Left ventricle myocardium superior (tissue), 1 donor: ENCODE measurements at places on chromosomes 4 and X.

DNA sequence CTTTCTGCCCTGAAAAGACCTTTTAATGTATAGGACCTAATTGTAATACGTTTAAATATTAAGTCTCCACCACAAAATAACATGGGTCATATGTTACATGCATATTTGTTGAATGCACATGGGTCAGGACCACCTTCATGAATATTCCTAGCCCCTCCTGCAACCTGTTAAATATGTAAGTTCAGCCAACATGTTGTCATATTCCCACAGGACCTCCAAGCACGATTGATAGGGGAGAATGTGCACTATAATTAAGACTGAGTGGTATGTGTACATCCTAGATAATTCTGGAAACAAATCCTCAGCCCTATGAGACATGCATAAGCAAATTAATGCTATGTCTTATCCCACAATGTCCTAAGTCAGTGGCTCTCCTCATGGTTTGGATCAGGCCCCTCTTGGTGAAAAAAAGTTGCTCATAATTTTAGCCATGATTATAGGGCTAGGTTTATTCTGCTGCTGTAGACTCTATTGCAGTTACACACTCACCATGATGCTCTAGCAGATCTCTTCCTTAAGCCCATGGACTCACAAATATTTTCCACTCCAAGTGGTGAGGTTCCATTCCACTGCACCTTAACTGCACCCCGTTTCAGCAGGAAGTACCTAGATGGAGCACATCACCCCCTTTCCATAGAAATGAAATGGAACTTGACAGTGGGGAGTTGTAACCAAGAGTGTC is 10.2 kb downstream of the TIGD2 start:
- DNase-seq = no peak

- no peak for DNase-seq
These were observed 333.7 kb upstream of the KLF3 start for GRCh38 chr4:38330321-38330720.

DNA sequence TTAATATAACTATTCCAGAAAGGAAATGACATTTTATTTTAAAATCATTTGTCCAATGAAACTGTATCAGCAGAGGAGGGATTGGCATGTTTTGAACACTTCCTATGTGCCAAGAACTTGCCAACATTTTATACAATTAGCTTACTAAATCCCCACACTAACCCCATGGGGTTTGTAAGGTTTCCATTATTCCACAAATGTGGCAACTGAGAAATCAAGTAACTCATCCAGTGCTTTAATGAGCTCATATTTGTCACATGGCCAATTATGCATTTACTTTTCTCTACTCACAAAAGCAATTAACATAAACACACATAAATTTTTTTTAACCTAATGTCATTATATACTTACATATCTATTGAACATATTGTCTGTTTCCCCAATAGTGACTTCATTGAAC is 37.3 kb downstream of the MANBA start:
- DNase-seq = no peak

- DNase-seq = no peak
These were observed 87.3 kb upstream of the EMCN start for GRCh38 chr4:100605144-100605543.

DNA sequence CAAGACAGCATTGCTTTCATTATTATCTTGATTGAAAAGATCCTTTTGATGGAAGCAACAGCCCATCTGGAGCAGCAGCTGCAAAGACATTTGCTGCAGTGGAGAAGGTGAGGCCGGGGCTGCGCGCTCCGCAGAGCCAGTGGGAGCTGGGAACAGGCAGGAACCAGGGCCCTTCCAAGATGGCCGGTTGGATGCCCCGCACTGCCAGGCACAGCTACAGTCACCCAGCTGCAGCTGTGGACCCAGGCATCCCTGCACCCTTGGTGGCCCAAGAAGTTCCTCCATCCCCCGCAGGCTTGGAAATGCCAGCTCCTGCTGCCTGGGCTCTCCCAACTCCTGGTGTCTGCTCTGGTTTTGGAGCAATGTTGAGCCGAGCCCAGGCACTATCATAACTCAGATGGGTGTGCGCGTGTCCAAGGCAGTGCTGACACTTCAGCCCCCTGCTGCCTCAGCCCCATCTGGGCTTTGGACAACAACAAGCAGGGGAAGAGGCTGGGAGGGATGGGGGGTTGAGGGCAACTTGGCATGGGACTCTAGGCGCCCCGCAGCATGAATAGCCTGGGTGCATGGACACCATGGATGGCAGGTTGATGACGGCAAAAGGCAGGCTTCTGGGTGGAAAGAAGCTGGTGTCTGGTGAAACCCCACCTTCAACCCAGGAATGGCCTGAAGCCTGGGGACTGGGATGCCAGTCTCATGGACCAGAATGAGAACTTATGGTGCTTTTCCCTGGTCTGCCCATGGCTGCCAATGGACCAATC is 371.8 kb downstream of the FSTL5 start:
- DNase-seq = no peak

DNA sequence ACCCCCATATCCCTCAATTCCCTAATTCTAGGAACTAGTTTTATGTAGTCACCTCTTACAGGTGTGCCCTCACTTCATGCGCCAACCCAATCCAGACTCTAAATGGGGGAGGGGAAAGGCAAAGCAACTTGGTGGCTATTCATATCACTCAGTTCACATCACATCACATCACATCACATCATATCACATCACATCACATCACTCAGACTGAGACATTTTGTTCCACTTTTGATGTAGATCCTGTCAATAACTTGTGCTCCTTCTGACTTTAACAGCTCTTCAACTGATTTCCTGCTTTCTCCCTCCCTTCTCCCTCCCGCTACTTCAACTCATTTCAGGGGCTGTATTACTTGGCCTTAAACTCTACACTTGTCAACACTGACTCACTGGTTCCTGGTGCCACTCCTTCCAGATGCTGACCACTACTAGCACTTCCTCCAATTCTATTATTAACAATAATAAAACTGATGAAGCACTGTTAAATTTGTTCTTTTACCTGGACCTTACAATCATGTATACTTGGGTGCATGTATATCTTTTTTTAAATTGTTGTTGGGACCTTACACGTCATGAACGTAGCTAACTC is 29.1 kb upstream of the PLS3 start:
- no peak for DNase-seq

- no peak for DNase-seq
These were observed 63.1 kb downstream of the SLC10A7 start for GRCh38 chr4:146458594-146458993.

GRCh38 chrX:56429581-56429980 is 133.8 kb upstream of the UBQLN2 start:
- no peak for DNase-seq

DNA sequence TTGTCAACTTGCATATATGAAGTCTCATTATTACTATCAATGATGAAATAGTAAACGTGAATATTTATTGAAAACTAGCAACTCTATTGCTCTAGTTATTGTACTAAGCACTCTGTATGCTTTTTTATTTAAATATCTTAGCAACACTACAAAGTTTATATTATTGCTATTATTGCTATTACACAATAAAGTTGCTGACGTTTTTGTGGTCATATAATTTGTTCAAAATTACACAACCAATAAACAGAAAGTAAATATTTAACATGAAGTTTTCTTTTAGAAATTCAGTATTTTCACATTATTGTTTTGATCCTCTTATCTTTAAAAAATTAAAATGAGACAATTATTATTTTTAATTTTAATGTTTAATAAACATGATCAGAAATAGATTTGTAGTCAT is 1521.1 kb upstream of the PCDH7 start:
- DNase-seq = no peak

- DNase-seq = no peak
These were observed 2.2 kb downstream of the SLITRK4 start for GRCh38 chrX:143633461-143634308.

DNA sequence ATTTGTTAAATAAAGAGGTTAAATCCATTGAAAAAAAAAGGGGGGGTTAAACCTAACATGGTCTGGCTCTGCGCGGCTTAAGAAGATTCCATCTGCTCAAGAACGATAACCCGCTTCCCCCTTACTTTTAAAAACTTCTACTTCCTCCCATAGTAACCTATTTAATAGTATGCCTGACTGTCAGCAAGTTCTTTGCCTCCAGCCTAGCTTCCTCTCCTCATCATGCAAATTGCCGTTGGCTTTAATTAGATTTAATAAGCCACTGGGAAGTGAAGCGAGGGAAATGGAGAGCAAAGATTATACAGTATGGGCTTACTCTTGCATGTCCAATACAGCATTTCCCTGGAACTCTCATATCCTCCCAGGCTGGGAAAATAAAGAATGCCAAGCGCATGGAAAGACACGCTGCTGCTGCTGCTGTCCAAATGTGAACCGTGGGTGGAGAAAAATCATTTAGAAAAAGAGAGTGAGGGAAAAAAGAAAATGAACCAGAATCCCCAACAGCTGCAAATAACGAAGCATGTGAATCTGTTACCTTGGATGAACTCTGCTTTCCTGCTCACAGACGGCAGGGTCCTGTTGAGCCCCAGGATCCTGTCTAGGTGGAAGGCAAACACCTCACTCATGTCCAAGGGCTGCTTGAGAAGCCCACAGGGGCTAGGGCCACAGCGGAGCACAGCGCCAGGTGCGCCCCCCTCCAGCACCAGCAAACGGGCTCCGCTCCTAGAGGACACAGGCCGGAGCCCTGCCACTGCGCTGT is 2.7 kb downstream of the GASK1B start:
- no peak for DNase-seq

GRCh38 chr4:117284736-117285135 is 199.4 kb upstream of the TRAM1L1 start:
- DNase-seq = no peak

GRCh38 chr4:7442574-7443162 is 7.9 kb upstream of the PSAPL1 start:
- peak; percentile 17 for DNase-seq

DNA sequence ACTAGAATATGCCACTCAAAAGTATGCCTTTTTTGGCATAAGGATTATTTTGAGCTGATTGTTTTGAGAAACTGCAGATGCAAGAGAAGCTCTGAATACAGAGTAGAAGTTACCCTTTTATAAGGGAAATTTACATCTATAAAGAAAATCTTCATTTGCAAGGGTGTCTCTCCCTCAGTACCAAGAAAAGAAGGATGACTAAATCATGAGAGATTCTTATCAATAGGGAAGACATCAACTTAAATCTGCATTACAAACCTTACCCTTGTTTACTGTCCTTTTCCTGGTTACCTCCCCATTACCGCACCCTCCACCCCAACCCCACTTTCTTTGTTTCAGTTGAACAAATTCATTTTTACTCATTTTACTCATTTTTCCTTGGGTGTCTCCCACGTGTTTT is 62.5 kb downstream of the RLIM start:
- DNase-seq = no peak

DNA sequence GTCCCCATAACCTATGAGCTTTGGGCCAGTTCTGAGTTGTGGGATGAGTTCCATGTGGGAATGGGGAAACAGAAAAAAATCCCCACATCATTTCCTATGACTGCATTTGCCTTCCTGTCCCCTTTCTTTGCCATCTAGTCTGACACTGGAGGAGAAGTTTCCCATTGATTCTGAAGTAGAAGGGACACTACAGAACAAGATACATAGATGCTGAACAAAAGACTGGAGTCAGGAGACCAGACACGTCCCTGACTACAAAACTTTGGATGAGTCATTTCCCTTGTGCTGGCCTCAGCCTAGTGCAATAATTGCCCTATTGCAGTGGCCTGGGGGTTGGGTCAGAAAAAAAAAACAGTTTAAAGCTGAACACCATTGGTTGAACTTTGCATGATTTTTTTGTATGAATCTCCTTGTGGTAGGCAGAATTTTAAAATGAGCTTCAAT is 22.1 kb downstream of the BEX3 start:
- DNase-seq = no peak

DNA sequence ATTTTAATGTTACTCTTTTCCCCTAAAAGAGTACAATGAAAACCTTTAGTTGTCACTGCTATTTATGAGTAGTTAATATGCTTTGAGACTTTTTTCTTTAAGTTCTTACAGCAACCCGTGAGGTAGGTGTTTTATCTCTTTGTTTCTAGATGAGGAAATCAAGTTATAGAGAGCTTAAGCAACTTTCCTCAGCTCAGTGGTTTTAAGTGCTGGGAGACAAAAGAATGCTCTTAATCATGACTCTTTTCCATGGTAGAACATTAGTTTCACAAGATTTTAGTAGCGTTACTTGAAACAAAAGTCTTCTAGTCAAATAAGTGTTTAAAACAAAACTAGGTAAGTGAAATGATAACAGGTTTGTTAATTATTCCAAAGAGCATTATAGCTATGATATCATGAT is 354.7 kb upstream of the PITX2 start:
- no peak for DNase-seq

DNA sequence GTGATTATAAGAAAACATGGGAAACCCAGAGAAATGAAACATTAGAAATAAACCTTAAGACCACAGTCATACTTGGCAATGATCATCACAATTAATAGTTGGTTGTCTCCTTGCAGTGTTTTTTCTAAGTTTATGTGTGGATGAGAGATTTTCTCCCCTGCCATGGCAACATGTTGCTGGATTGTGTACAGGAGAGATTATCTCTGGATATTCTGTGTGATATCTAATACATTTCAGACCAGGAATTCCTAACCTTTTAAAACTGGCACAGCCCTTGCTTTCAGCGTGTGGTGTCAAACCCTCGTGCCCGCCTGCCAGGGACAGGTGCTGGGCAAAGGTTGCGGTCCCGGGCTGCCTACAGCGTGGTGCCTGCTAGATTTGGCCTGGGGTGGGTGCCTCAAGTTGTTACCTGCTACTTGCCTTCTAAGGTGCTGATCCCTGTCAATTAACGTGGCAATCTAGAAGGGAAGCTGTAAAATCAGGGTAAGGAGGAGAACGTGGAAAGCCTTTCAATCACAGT is 100.5 kb downstream of the TMEM131L start:
- peak; percentile 62 for DNase-seq

DNA sequence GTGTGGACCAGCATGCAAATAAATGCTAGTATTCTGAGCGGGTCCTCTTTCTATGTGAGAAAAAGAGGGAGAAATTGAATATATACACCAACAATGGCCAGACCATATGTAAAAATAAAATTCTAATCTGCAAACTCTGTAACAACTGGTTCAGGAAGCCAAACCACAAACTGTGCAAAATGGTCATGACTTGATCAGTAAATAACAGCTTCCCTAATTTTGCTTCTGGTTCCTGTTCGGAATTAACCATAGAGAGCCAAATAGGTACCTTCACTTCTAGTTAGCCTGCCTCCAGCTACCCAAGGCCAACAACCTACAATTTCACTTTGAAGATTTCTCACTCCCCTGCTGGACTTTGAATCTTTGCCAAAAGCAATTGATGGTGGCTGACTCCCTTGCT is 1313.2 kb downstream of the ADGRL3 start:
- no peak for DNase-seq

GRCh38 chr4:99705891-99706290 is 48.3 kb upstream of the C4orf54 start:
- no peak for DNase-seq

GRCh38 chr4:183729430-183730328 is 70.6 kb downstream of the TRAPPC11 start:
- DNase-seq = no peak

DNA sequence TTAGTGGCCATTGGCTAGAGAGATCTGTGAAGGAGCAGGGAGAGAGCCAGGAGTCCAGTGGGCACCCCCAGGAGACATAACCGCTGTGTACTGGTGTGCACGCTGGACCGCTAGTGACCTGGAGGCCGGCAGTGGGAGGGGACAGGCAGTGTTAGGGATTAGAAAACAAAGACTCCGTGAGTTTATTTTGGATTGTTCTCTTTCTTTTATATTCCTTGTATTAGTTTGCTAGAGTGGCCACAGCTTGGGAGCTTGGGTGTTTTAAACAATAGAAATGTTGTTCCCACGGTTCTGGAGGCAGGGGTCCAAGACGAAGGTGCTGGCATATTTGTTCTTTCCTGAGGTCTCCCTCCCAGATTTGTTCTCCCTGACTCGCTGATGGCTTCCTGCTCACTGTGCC is 266.4 kb downstream of the RAPGEF2 start:
- DNase-seq = no peak
